ENCODE measurements at places on chromosomes 6 and 20. TPM values are rescaled to one million over a fixed set of nuclear protein-coding genes. Genes with fewer than 3 reads are reported as not detected.

The CGA gene
- not detected for total RNA-seq

The RTF2 gene
- 66.9 TPM for total RNA-seq

The SDCBP2 gene
- total RNA-seq, result 2.7 TPM

The RIMS1 gene
- 56.7 TPM for total RNA-seq

The PAK5 gene
- total RNA-seq, result 12.2 TPM

The RAD21L1 gene
- 0.38 TPM for total RNA-seq

The BPI gene
- total RNA-seq, result 2.4 TPM

The OTOR gene
- not detected for total RNA-seq

The CGAS gene
- 3.7 TPM for total RNA-seq

The FLRT3 gene
- total RNA-seq, result 32.1 TPM

Data from camera-type eye (tissue), 1 donor.